ENCODE measurements at places on chromosomes 7 and 10.

DNA sequence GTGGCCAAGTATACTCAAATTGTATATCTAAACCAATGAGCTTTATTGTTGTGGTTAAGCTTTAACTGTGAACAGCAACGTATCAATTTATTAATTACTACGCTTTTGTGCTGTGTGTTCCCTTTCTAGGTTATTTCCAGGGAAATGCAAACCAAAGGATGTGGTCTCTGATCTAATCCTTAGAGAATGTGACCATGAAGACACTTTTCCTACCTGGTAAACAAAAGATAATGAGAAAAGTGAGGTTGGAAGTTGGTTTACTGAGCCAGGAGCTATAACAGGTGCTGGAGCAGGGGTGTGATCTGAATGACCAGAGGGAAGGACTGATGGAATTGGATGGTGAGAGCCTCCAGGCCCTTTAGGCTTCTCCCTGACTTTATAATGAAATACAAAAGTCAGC is 25.4 kb upstream of the CALU start:
- no peak for DNase-seq

DNA sequence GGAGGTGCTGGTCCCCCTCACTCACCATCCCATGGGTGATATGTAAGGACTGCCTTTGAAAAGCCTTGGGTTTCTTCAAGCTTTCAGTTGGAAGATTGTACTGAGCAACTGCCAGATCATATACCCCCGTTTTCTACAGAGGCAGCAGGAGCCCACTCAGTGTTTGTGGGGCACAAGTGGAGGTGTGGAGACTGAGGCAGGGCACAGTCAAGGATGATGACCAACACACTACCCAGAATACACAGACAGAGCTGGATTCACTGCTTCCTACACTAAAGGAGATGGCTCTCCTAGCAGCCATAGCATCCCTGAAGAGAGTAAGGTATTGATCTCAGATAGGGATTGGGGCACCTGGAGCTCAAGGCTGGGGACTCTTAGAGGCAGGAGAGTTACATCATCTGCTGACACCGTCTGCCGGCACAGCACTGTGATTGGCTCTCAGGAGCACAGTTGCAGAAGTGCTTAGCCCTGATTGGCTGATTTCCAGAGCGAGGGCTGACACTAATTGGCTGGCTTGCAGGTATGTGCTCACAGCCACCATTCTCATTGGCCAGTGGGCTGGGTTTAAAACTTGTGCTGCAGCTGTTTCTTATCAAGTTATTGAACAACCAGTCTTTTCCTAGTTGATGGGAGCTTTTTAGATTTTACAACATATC is 77.9 kb upstream of the PFKP start:
- no peak for DNase-seq

DNA sequence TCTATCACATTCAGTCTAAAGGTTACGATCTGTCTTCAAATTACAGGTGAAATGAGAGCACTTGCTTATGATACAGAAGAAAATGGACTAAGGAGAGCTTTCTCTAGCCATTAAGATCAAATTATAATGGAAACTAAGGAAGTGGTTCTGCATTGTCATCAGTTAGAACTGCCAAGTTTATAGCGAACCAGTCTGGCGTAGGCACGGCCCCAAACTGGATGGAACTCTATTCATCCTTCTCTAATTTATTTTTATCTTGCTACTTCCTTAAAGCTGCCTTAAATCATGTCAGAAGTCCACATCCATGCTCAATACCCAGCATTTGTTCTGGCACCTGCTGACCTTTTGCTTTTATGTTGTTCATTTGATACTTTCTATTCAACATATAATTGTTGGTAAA is 63.7 kb upstream of the APBB1IP start:
- no peak for DNase-seq

GRCh38 chr7:85896531-85896930 is 709.7 kb upstream of the SEMA3D start:
- no peak for DNase-seq

GRCh38 chr7:107025449-107026103 is 18.9 kb upstream of the PRKAR2B start:
- DNase-seq: no peak

DNA sequence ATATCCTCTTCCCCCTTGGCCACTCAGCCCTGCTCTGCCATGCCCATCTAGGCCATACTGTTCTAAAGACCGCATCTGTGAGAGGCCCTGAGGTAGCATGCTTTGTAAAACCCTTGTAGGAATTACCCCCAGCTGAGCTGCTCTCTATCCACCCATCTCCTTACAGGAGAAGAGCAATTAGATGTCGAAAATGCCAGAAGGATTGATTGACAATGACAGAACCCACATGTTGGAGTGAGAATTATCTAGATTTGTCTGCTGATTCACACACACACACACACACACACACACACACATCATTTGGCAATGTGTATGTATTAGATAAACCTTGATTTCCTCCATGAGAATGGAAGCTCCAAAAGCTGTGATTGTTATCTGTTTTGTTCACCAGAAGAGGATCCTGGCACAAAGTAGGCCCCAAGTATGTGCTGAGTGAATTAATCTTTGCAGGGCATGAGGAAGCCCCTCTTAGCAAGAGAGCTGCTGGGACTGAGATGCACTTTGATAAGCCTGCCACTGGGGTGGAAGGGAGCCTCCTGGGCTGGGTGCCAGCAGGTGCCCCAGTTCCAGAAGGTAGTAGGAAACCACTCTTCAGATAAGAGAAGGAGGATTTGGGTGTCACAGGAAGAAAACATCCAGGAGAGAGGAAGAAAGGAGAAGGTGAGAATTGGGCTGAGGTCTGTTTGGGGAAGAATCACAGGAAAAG is 187.5 kb upstream of the ADO start:
- DNase-seq: no peak

GRCh38 chr10:92697663-92698511 is 8.1 kb downstream of the HHEX start:
- no peak for DNase-seq

DNA sequence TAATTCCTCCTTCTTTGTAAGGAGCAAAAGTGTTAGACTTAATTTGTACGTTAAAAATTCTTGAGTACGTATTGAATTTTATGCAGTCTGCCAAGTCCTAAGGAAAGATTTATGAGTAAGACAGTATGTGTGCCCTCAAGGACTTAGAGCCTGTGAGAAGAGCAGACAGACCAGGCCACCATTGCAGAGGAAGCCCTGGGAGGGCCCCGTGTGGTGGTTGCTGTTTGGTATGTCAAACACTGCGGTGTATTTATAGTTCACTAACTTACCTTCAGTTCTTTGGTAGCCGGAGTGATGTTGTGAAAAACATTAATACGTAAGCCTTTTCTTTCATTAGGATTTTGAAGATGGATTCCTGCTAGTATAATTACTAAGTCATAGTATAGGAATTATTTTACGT is 82.9 kb downstream of the GALNT11 start:
- DNase-seq: no peak

DNA sequence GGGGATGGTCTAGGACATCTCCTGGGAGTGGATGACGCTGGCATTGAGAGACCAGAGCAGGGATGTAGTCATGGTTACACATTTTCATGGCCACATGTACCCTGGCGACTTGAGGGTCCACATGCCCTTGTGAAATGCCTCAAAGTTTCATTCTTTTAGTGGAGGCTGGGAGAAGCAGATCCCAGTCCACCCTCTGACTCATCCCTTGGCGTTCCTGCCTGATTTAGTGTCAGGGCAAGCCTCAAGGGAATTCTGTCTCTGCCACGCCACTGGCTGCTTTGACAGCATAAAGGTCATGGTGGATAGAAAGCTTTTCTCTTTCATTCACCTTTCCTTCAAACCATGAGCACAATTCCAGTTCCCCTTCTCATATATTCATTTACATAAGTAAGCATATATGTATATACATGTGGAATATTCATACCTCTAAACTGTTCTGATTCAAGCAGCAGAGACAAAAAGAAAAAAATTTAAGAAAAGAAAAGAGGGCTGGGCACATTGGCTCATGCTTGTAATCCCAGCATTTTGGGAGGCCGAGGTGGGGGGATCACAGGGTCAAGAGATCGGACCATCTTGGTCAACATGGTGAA is 21.8 kb upstream of the KIF5B start:
- DNase-seq: no peak

DNA sequence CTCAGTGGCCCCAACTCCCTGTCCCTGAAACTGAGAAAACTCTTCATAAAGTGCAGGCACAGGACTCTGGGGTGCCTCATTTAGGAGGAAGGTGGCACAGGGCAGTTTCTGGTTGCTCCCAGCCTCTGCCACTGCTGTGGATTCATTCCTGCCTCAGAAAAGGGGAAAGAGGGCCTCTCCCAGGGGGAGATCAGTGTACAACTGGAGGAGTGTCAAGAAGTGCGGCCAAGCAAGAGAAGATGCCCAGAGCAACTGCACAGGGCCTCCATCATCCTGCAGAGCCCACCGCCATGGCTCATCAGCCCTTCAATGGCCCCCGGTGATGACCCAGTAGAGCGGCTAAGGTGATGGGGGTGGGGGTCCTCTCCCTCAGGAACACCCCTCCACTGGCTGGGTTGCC is 150.3 kb downstream of the PLXNA4 start:
- no peak for DNase-seq

- DNase-seq: no peak
These were observed 436.0 kb downstream of the PAXIP1 start for GRCh38 chr7:154566877-154567276.

DNA sequence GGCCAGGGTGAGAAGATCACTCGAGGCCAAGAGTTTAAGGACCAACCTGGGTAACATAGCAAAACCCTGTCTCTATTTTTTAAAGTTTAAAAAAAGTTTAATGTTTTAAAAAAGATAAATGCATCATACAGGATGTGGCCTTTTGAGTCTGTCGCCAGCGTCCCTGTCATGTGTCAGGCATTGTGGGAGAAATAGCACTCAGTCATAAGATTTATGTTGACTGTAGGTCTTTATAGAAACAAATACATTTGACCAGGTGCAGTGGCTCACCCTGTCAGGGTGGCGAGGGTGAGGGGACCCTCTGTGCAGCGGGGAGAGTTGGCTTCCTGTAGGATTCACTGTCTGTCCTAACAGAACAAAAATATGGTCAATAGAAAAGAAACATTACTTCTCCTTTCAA is 63.5 kb upstream of the SH2B2 start:
- no peak for DNase-seq

GRCh38 chr7:86814661-86815379 is 171.1 kb downstream of the GRM3 start:
- no peak for DNase-seq

All from stimulated activated CD8-positive, alpha-beta memory T cell treated with anti-CD3 and anti-CD28 coated beads, Interleukin-2, amount 100 ng/mL, for 48 hours (primary cell).